ENCODE measurements at places on chromosomes 3 and 15. TPM values are rescaled to one million over a fixed set of nuclear protein-coding genes. Genes with fewer than 3 reads are reported as not detected.

- no peaks in the 10 kb centered on the region for H3K4me1 ChIP-seq
- H3K27me3 ChIP-seq = no peaks in the 10 kb centered on the region
- H3K27ac ChIP-seq = no peak overlapping the region
- no peaks in the 10 kb centered on the region for H3K36me3 ChIP-seq
- DNase-seq = no peak
- H3K4me3 ChIP-seq = no peak overlapping the region
Observed at GRCh38 chr3:175648899-175649298, 789.8 kb downstream of the NAALADL2 start.

GRCh38 chr3:171113716-171114115, 87.2 kb upstream of the SLC2A2 start:
- H3K4me3 ChIP-seq = no peak overlapping the region
- H3K27me3 ChIP-seq = no peaks in the 10 kb centered on the region
- no peaks in the 10 kb centered on the region for H3K4me1 ChIP-seq
- peak; percentile 54 for DNase-seq
- no peaks in the 10 kb centered on the region for H3K36me3 ChIP-seq
- no peak overlapping the region for H3K27ac ChIP-seq

The SOX14 gene
- total RNA-seq = not detected

The CASR gene
- not detected for total RNA-seq

GRCh38 chr15:77496715-77497109, 76.0 kb downstream of the HMG20A start:
- peak; percentile 82 for DNase-seq
- no peak overlapping the region for H3K4me3 ChIP-seq
- H3K27me3 ChIP-seq = no peaks in the 10 kb centered on the region
- H3K36me3 ChIP-seq = no peaks in the 10 kb centered on the region
- H3K27ac ChIP-seq = no peak overlapping the region

GRCh38 chr3:2802429-2802828, 307.7 kb downstream of the IL5RA start:
- H3K27me3 ChIP-seq = no peaks in the 10 kb centered on the region
- H3K27ac ChIP-seq = no peak overlapping the region
- no peak overlapping the region for H3K4me3 ChIP-seq
- no peak for DNase-seq

The C3orf49 gene
- not detected for total RNA-seq

- peaks cover 3% of the 10 kb centered on the region for H3K4me1 ChIP-seq
- no peak for DNase-seq
- no peaks in the 10 kb centered on the region for H3K36me3 ChIP-seq
- no peaks in the 10 kb centered on the region for H3K27me3 ChIP-seq
- no peak overlapping the region for H3K4me3 ChIP-seq
- H3K27ac ChIP-seq = no peak overlapping the region
Observed at GRCh38 chr3:47012342-47013230, 33.1 kb downstream of the NBEAL2 start.

DNA sequence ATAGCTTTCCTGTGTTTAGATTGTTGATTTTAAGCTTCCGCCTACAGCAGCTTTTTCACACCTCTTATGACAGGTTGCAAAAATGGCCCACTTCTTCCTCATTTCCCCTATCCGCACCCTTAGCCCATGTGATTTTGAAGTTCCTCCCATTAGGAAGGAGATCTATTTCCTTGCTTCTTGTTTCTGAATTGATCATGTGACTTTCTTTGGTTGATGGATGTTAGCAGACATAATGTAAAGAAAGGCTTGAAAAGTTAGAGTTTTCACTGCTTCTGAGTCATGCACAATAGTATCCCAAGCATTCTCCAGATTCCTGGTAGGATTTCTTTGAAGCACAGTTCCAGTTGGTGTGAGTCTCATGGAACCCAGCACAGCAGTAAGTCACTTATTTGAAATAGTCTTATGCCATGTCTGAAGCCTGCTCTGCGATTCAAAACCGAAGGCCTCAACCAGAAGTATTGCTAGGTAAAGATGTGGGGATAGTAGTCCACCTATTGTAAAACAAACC, 76.6 kb downstream of the EDEM1 start:
- no peaks in the 10 kb centered on the region for H3K27me3 ChIP-seq
- DNase-seq = peak; percentile 19
- H3K4me3 ChIP-seq = no peak overlapping the region
- no peaks in the 10 kb centered on the region for H3K36me3 ChIP-seq

- no peaks in the 10 kb centered on the region for H3K27me3 ChIP-seq
- no peaks in the 10 kb centered on the region for H3K36me3 ChIP-seq
- no peak overlapping the region for H3K27ac ChIP-seq
- H3K4me3 ChIP-seq = no peak overlapping the region
- DNase-seq = no peak
Observed at GRCh38 chr15:80640531-80641121, 54.5 kb upstream of the ABHD17C start.

The SLC22A14 gene
- not detected for total RNA-seq

The LYZL4 gene
- not detected for total RNA-seq

DNA sequence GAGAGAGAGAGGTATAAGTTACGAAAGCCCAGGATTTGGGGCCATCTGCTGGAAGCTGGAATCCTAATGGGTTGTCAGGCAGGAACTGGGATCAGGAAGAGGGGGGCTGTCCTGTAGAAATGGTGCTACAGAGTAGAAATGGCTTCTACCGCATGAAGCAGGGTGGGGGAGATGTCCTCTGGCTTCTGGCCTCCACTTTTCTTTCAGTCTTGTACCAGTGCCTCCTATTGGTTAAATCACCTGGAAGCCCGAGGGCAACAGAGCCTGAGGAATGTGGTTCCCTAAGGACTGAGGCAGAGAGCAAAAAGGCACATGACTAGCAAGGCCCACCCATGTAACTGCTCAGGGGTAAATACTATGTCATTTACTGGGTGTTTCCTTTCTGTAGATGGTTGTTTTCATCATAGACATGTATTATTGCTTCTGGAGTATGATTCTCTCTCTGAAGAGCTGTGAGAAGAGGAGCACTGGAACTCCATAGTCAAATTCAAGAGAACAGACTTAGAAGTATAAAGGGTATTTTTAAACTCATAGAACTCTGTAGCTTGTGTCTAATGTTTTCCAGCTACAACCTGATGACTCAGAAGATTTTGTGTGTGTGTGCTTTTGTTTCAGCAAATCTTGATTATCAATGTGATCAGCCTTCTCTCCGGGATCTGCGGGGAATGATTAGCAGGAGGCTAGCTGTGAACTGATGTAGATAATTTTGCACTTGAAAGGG, 20.2 kb upstream of the MITF start:
- no peaks in the 10 kb centered on the region for H3K27me3 ChIP-seq
- H3K27ac ChIP-seq = no peak overlapping the region
- no peak for DNase-seq
- no peaks in the 10 kb centered on the region for H3K4me1 ChIP-seq
- no peak overlapping the region for H3K4me3 ChIP-seq
- no peaks in the 10 kb centered on the region for H3K36me3 ChIP-seq

- no peak overlapping the region for H3K27ac ChIP-seq
- H3K4me1 ChIP-seq = no peaks in the 10 kb centered on the region
- no peak for DNase-seq
- H3K27me3 ChIP-seq = no peaks in the 10 kb centered on the region
Observed at GRCh38 chr3:171871392-171872274, 28.5 kb downstream of the TMEM212 start.

The CCDC191 gene
- total RNA-seq = 6.4 TPM

GRCh38 chr3:16802389-16802788, 82.4 kb upstream of the PLCL2 start:
- H3K27ac ChIP-seq = no peak overlapping the region
- DNase-seq = no peak
- H3K4me3 ChIP-seq = no peak overlapping the region
- peaks cover 4% of the 10 kb centered on the region for H3K4me1 ChIP-seq

GRCh38 chr3:34793057-34793456, 846.3 kb upstream of the ARPP21 start:
- H3K4me1 ChIP-seq = no peaks in the 10 kb centered on the region
- no peak for DNase-seq
- no peak overlapping the region for H3K4me3 ChIP-seq

DNA sequence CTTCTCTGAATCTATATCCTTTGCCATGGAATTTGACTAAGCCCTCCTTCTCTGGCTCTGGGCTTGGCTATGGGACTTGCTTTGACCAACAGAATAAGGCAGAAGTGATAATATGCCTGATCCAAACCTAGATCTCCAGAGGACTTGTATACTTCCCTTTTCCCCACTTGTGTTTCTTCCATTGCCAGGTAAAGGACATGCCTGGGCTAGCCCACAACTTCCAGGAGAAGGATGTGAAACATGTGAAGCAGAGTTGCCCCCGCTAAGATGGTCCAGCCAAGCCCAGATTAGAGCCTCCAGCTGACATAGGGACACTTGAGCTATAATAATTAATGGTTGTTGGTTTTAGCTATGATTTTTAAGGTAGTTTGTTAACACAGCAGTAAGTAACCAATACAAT, 55.1 kb downstream of the FOXB1 start:
- H3K4me3 ChIP-seq = no peak overlapping the region
- H3K27me3 ChIP-seq = no peaks in the 10 kb centered on the region
- no peaks in the 10 kb centered on the region for H3K36me3 ChIP-seq
- no peaks in the 10 kb centered on the region for H3K4me1 ChIP-seq

The IL1RAP gene
- total RNA-seq = 11.3 TPM

The GOLGA6D gene
- total RNA-seq = not detected

The MTFMT gene
- total RNA-seq = 30.3 TPM

The LRRC15 gene
- total RNA-seq = not detected

DNA sequence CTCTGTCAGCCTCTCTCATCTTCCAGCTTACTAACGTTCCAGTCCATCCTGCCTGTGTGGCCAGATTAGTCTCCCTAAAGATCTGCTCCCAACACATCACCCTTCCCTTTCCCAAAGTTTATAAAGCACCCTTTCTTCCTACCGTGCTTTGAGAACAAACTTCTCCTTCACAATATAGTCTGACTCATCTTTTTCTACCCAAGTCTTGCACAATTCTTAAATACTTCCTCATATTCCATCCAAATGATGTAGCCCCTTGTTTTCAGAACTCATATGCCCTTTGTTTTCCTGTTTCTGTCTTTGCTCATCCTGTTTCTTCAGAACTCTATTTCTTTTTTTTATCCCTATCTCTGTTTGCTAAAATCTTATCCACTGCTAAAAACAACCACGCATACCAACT, 326.8 kb downstream of the MFSD1 start:
- H3K4me3 ChIP-seq = no peak overlapping the region
- no peaks in the 10 kb centered on the region for H3K36me3 ChIP-seq
- no peak overlapping the region for H3K27ac ChIP-seq
- no peak for DNase-seq

DNA sequence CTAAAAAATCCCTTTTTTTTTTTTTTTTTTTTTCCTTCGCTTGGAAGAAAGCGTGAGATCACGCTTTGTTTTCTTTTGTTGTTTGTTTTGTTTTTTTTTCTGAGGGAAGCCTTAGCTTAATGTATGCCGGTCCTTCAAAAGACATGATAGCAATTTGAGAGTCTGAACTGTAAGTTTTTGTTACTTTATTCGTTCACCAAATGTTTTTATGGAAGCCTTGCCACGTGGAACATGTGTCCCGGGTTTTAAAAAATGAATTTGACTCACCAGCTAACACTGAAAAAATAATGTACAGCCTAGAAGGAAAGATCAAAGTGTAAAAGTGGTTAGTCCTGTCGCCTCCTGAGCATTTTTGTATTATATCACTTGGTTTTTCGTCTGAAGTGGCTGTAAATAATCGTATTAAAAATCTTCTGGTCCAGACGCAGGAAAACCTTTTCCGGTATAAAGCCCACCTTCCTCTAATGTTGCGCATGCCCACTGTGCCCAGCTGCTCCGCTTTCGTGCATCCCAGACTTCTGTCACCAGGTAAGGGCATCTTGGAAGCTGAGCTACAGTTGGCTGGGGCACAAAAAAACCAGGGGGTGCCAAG, 795 bp upstream of the MYNN start:
- peak; percentile 80 for DNase-seq
- peaks cover 8% of the 10 kb centered on the region for H3K4me1 ChIP-seq
- peak overlapping the region; percentile 97 for H3K4me3 ChIP-seq
- H3K27me3 ChIP-seq = no peaks in the 10 kb centered on the region

DNA sequence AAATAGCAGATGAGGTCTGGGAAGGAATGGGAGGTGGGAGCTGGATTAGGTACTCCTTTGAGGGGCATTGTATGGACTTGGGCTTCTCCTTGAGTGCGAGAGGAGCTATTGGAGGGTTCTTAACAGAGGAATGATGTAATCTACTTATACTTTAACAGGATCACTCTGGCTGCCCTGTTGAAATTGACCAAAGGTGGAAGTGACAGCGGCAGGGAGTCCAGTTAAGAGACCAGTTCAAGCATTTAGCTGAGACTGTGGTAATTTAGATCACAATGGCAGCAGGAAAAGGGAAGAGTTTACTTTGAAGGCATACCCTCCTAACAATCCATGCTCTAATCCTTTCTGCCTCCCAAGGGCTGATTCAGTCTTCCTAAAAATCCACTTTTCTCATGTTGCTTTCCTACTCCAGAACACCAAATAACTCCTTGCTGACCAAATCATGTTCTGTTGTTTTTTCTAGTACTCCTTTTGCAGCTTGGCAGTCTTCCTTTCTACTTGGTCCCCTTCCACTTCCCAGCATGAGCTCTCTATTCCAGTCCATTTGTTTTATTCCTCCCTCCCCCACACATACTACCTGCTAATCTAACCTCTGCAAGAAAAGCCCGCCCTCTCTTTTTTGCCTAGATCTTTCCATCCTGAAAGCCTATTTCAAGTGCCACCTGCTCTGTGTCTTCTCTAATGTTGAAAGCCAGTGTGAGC, 139.4 kb downstream of the NECTIN3 start:
- peak; percentile 36 for DNase-seq
- H3K27ac ChIP-seq = no peak overlapping the region
- peaks cover 77% of the 10 kb centered on the region for H3K27me3 ChIP-seq
- H3K4me1 ChIP-seq = peaks cover 7% of the 10 kb centered on the region
- no peak overlapping the region for H3K4me3 ChIP-seq
- H3K36me3 ChIP-seq = no peaks in the 10 kb centered on the region

GRCh38 chr3:33658991-33659848, 58.8 kb downstream of the CLASP2 start:
- DNase-seq = peak; percentile 89
- peak overlapping the region; percentile 35 for H3K4me3 ChIP-seq
- H3K36me3 ChIP-seq = no peaks in the 10 kb centered on the region
- H3K4me1 ChIP-seq = peaks cover 43% of the 10 kb centered on the region
- H3K27me3 ChIP-seq = no peaks in the 10 kb centered on the region
- peak overlapping the region; percentile 74 for H3K27ac ChIP-seq

GRCh38 chr3:86923071-86923491, 67.9 kb downstream of the VGLL3 start:
- no peaks in the 10 kb centered on the region for H3K4me1 ChIP-seq
- no peaks in the 10 kb centered on the region for H3K36me3 ChIP-seq
- H3K4me3 ChIP-seq = no peak overlapping the region
- no peak for DNase-seq
- no peak overlapping the region for H3K27ac ChIP-seq

GRCh38 chr15:63999177-63999576, 47.1 kb downstream of the DAPK2 start:
- H3K4me1 ChIP-seq = no peaks in the 10 kb centered on the region
- H3K27ac ChIP-seq = no peak overlapping the region
- H3K27me3 ChIP-seq = no peaks in the 10 kb centered on the region
- no peaks in the 10 kb centered on the region for H3K36me3 ChIP-seq
- H3K4me3 ChIP-seq = no peak overlapping the region

DNA sequence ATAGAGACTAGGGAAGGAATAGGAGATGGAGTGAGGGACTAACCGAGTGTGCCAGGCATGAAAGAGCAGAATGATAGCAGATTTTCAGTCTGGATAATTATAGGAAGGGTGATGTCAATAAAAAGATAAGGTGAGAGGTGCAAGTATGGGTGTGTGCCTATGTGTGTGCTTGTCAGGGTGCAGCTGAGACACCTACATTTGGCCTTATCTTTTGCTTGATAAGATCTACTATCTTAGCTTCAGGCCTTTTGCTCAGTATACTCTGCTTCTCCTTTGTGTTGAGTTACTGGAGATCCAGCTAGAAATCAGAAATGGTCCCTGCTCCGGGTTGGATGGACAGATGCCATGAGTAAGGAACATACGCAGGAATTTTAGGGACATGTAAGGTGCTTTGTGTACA, 17.4 kb downstream of the ARL14 start:
- no peak overlapping the region for H3K27ac ChIP-seq
- no peaks in the 10 kb centered on the region for H3K27me3 ChIP-seq
- no peak overlapping the region for H3K4me3 ChIP-seq
- no peaks in the 10 kb centered on the region for H3K4me1 ChIP-seq
